Urinary bladder (tissue), 4 donors: ENCODE measurements at places on chromosomes 7 and 10. TPM values are rescaled to one million over a fixed set of nuclear protein-coding genes. Genes with fewer than 3 reads are reported as not detected.

Gene FRMPD2
- total RNA-seq: 1.9 TPM

Gene NPSR1
- 0.58 TPM for total RNA-seq

Gene CXCL12
- 154 TPM for total RNA-seq

Gene GNAI1
- total RNA-seq: 81.2 TPM

Gene ZNF467
- 2.1 TPM for total RNA-seq

Gene ANKMY2
- total RNA-seq: 53.1 TPM

Gene GJD4
- total RNA-seq: not detected

Gene CRHR2
- total RNA-seq: 0.16 TPM

Gene NXPH1
- 2.0 TPM for total RNA-seq

Gene TRIM50
- total RNA-seq: 0.21 TPM

Gene CYP26C1
- total RNA-seq: not detected

Gene PNLIP
- total RNA-seq: not detected

Gene TMEM225B
- 1.1 TPM for total RNA-seq

Gene SLC26A3
- total RNA-seq: not detected

Gene TAS2R16
- not detected for total RNA-seq

Gene PKD2L1
- total RNA-seq: not detected

Gene CYP2C9
- not detected for total RNA-seq

Gene TFR2
- 0.69 TPM for total RNA-seq

Gene CCDC136
- total RNA-seq: 18.4 TPM

Gene KCNH2
- 9.9 TPM for total RNA-seq

Gene OR6B1
- not detected for total RNA-seq

Gene OLAH
- total RNA-seq: not detected
